ENCODE measurements at places on chromosomes 13 and 19.
A peak's percentile ranks its signal among the peaks of the same experiment; 100 is the strongest.

- no peak for DNase-seq
These were observed 17.6 kb downstream of the ZNF121 start for GRCh38 chr19:9566729-9567128.

DNA sequence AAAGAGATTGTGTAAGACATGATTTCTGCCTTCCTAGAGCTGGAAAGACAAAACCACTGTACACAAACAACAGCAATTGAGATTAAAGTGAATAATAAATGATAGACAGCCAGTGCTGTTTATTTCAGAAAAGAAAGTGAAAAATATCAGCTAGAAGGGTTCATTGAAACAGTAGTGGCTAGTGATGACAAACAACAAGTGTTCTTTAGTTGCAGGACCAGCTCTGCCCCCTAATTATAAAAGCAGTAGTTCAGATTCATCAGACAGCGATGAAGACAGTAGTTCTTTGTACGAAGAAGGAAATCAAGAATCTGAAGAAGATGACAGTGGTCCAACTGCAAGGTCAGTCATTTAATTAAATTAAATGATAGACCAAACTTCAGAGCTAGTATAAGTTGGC, 14.8 kb downstream of the GPALPP1 start:
- DNase-seq: no peak

DNA sequence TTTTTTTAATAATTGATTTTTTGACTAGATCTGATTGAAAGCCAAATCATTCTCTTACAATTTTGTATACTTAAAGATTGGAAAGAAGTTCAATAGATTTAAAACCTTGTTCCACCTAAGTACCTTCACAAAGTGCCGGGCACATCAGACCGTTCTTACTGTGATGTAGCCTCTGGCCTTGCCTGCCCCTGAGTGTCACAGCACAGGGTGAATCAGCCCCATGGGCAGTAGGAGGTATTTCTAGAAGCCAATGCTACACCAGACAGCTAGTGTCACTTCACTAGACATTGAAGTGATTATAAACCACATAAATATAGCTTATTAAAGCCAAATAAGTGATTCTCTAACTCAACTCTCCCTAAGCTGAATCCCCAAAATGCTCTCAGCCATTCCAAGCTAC, 131.3 kb downstream of the LACC1 start:
- no peak for DNase-seq

DNA sequence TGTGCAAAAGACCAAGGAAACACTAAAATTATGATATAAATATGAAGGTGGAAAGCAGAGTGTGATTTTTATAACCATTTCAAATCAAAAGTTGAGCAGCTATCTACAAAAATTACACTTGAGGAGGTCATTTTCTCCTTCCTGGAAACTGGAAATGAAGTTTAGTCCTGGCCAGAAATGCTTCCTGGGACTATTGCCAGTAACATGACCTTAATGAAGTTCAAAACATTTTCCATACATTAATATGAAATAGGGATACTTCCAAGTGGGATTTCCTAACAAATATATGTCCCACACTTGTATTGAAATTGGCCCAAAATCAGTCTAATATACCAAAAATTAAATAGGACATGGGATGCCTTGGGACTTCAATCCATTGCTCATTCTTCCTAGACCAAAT, 1556.8 kb upstream of the MIR17HG start:
- no peak for DNase-seq

DNA sequence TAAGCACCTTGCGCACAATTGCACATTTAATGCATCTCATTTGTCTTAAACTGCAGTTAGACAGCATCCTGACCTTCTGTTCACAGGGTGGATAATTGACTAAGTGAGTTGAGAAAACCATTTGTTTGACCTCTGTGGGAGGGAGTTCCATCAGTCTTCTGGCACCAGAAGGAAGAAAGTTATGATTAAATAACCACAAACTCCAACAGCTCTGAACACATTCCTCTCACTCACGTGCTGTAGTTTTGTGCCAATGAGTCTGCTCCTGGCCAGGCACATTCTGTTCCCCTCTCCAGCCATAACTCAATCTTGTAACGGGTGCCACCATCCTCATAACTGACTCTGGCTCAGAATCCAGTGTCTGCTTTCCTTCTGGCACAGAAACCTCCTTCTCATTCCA, 817.2 kb downstream of the SLITRK1 start:
- DNase-seq: no peak

- DNase-seq: no peak
These were observed 14.6 kb downstream of the CSNK1A1L start for GRCh38 chr13:37090912-37091311.

DNA sequence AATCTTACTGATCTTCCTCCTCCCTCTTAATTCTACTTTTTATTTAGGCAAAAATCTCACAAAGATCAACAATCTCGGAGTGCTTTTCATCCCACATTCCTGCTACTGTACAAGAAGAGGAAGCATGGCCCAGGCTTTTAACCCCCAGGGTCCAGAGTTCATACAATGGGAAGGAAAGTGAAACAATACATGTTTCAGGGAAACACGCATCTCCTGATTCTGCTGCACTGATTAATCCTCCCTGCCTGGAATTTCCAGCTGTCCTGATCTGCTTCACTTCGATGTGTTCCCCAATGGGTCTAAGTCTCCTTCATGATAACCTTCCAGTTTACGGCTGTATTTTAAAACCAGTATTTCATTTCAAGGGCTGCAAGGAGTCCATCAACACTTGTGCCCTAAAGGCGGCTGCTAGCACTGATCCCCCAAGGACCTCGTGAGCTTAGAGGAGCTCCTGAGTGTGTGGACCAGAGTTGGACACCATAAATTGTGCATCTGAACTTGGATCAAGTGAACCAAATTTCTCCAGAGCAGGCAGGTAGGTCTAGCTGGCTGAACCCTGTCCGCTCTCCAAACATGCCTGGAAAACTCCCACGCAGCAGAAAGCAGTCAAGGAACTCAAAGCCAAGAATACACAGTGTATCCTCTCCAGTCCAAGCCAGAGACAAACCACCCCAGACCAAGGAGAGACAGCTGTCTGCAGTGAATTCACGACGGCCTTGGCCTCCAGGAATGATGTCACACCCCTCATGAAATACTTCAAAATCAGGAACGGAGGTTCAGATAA, 44.3 kb downstream of the COL4A1 start:
- no peak for DNase-seq

GRCh38 chr19:11397089-11397610, 13.0 kb upstream of the EPOR start:
- no peak for DNase-seq

DNA sequence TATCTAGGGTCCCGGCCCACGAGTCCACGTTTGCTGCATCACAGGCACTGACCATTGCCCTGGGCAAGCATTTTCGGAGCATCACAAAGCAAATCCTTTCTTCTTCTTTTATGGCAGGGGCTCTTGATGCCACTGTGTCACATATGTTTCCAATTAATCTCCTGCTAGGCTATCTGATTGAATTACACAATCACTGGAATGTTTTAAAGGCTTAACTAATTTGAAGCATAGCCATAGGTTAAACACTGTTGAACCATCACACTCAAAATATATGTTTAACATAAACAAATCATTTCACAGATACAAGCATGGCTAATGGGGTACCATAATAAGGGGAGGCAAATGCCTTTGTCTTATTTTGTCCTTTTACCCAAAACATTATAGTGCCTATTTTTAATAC, 338.3 kb downstream of the POU4F1 start:
- no peak for DNase-seq

GRCh38 chr19:588093-588740, 1.5 kb upstream of the HCN2 start:
- DNase-seq: peak; percentile 57

GRCh38 chr19:50449236-50449899, 16.7 kb downstream of the MYBPC2 start:
- no peak for DNase-seq
